Smooth muscle cell of the pulmonary artery (primary cell): ENCODE measurements at places on chromosomes 16 and 17. TPM values are rescaled to one million over a fixed set of nuclear protein-coding genes. Genes with fewer than 3 reads are reported as not detected.

The MEIOB gene
- total RNA-seq, result not detected in 2 replicates

The PHKB gene
- total RNA-seq, result 69.0 and 85.5 TPM in 2 replicates

The COPZ2 gene
- 50.5 and 62.9 TPM in 2 replicates for total RNA-seq

The MSI2 gene
- 20.9 and 34.3 TPM in 2 replicates for total RNA-seq

The TBC1D3C gene
- 0.39 TPM in 1 of 2 replicates, not detected in the other for total RNA-seq

The TMEM114 gene
- total RNA-seq, result not detected in 2 replicates

The EVI2A gene
- 1.4 and 2.5 TPM in 2 replicates for total RNA-seq

The PSMB10 gene
- total RNA-seq, result 31.5 and 33.7 TPM in 2 replicates

The CA5A gene
- not detected in 2 replicates for total RNA-seq

The PPM1E gene
- 0.07 and 0.13 TPM in 2 replicates for total RNA-seq

The IL17C gene
- not detected in 2 replicates for total RNA-seq

The PNMT gene
- 0.07 TPM in 1 of 2 replicates, not detected in the other for total RNA-seq

The NPTX1 gene
- total RNA-seq, result 7.7 and 8.0 TPM in 2 replicates

The OR1A1 gene
- not detected in 2 replicates for total RNA-seq

The GALR2 gene
- not detected in 2 replicates for total RNA-seq

The ZG16 gene
- total RNA-seq, result not detected in 2 replicates

The TLCD1 gene
- 3.6 and 6.1 TPM in 2 replicates for total RNA-seq

The AGRP gene
- total RNA-seq, result not detected in 2 replicates

The OR1D5 gene
- not detected in 2 replicates for total RNA-seq

The CACNG1 gene
- total RNA-seq, result not detected in 2 replicates

The KRT32 gene
- total RNA-seq, result 0.30 TPM in 1 of 2 replicates, not detected in the other

The PPP1R1B gene
- total RNA-seq, result 0.91 TPM in 1 of 2 replicates, not detected in the other

The LGALS9 gene
- 1.1 and 1.3 TPM in 2 replicates for total RNA-seq

The ZFHX3 gene
- total RNA-seq, result 15.2 and 19.0 TPM in 2 replicates

The SEZ6L2 gene
- total RNA-seq, result 65.5 and 78.6 TPM in 2 replicates
